ENCODE measurements at places on chromosomes 16 and 17. TPM values are rescaled to one million over a fixed set of nuclear protein-coding genes. Genes with fewer than 3 reads are reported as not detected.

The OR3A3 gene
- not detected for polyA plus RNA-seq

The PROCA1 gene
- polyA plus RNA-seq = 0.44 TPM

The USH1G gene
- not detected for polyA plus RNA-seq

The PPP4C gene
- polyA plus RNA-seq = 205 TPM

The CACNG3 gene
- polyA plus RNA-seq = not detected

The CYGB gene
- polyA plus RNA-seq = 1.6 TPM
